ENCODE measurements at places on chromosomes 3 and 15. TPM values are rescaled to one million over a fixed set of nuclear protein-coding genes. Genes with fewer than 3 reads are reported as not detected.

The TNFAIP8L3 gene
- total RNA-seq, result 4.3 TPM

The TMC3 gene
- total RNA-seq, result 0.15 TPM

The SCN5A gene
- total RNA-seq, result under 0.01 TPM

DNA sequence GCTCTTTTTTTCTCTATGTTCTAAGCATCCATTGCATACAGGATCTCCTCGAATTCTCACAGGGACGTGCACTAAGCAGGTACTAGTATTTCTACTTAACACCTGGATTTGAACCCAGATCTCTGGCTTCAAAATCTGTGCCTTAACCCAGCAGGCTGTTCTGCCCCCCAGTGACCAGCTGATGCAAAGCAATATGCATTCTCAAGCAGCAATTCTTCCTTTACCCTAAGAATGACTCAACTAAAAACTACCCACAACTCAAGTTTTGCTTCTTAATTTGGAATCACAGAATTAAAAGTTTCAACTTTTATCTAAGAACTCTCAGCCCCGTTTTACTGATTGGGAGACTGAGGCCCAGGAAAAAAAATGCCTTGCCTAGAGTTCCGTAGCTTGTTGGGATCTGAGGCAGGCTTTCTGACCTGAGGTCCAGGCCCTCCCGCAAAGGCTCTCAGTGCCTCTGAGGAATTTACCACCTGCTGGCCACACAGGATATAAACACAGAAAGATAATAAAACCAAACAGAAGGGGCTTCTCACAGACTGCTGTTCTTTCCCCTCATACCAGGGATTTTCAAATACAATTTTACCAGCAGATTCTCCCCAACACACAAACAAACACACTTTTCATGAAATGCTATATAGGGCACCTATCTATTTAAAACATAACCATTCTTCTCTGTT lies 115.4 kb upstream of the RAD18 start:
- DNase-seq, result no peak

GRCh38 chr3:128421966-128422365 lies 44.7 kb downstream of the DNAJB8 start:
- no peak for DNase-seq

DNA sequence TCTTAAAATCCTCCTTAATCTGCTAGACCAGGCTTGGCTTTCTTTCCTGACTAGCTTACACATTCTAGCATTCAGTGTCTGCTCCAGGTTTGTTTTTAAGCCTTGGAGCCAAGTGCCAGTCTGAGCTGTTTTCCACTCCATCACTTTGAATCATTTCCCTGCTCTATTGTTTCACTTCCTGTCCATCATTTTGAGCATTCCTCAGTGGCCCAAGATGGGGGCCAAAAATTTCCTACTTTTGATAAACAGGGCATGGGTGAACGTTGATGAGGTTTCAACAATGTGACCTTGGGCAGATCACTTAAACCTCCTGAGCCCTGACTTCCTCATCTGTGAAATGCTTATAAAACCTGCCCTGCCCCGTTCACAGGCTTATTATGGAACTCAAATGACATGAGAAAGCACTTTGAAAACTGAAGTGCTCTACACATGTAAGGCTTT lies 4.4 kb downstream of the CYP19A1 start:
- DNase-seq, result no peak
